ENCODE measurements at places on chromosomes 13 and 19.

DNA sequence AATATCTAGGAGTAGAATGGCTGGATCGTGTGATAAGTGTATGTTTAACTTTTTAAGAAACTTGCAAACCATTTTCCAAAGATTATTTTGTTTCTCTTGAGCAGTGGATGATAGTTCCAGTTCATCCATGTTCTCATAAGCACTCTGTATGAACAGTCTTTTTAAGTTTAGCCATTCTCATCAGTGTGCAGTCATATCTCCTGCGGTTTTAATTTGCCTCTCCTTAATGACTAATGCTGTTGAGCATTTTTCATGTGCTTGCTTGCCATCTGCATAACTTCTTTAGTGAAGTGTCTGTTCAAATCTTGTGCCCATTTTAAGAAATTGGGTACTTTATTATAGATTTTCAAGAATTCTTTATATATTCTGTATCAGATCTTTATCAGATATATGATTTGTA, 58.6 kb downstream of the WASF3 start:
- no peak for DNase-seq

GRCh38 chr13:52003541-52003940, 7.7 kb downstream of the ATP7B start:
- DNase-seq: no peak

- DNase-seq: no peak
These were observed 106.4 kb downstream of the ATP8A2 start for GRCh38 chr13:25478186-25478585.

DNA sequence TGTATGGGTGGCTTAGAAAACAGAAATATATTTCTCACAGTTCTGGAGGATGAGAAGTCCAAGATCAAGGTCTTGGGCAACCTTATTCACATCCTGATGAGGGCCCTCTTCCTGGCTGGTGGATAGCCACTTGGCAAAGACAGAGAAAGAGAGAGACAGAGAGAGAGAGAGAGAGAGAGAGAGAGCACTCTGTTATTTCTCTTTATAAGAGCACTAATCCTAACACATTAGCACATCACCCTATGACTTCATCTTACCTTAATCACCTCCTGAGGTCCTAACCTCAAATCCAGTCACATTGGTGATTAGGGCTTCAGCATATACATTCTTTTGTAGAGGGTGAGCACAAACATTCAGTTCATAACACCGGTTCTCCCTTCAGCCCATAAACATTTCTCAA, 430.3 kb downstream of the EFNB2 start:
- no peak for DNase-seq

GRCh38 chr13:79352107-79352506, 53.9 kb downstream of the RBM26 start:
- no peak for DNase-seq

DNA sequence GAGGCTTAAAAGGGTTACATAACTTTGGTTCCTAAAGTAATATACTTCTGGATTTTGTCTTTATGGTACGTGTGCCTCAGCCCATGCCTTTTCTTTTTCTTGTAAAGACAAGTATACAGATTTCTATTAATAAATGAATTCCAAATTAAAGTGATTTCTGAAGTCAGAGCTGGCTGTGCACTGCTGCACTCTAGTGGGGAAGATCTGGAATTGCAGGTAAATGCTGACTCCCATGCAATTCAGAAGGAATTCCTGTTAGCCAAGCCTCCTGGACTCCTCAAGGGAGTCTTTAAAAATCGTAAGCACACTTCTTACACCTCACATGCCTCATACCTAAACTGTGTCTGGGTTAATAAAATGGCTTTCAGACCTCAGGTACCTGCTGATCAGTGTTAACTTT, 118.4 kb upstream of the SLC7A1 start:
- DNase-seq: no peak

GRCh38 chr13:94822356-94822755, 110.0 kb upstream of the SOX21 start:
- no peak for DNase-seq

DNA sequence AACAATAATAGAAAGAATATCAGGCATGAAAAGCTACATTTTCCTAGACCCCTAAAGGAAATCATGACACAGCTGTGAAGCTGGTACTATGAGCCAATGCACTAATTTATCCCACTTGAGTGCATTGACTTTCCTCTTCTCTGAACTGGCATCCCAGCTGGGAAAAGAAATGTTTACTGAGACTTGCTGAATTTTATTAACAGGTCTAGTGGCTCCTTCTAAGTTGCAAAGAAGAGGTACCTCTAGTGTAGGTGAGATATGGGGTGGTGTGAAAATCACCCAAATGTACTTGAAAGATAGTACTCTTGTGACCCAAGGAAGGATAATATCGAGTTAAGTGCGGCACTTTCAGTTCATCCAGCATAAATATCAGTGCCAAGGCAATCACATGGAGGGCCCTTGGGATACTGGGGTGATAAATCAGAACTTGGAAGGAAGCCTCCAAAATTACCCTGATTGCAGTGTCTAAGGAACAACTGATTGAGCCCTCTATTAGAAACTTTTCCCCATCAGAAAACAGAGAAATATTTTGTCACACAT, 369.2 kb downstream of the PCDH9 start:
- no peak for DNase-seq

- DNase-seq: no peak
These were observed at the start of gene KEAP1 for GRCh38 chr19:10503002-10503789. Gene KEAP1, minus strand, starts transcription at chr19:10503356. Its CDS starts 3,323 bp downstream, at chr19:10500033.

- no peak for DNase-seq
These were observed 290.9 kb upstream of the MAB21L1 start for GRCh38 chr13:35767256-35767976.

DNA sequence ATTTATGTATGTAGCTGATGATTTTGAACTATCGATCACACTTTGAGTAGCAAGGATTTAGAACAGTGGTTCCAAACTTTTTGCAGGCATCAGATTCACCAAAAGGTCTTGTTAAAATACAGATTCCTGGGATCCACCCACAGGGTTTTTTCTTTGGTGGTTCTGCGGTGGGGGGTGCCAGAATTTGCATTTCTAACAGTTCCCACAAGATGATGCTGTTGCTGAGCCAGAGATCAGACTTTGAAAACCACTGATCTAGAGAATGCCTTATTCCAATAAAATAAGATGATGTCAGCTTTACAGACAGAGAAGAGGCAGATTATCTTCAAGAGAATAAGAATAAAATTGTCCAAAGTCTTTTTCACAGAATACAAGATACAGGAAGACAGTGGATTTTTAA, 80.9 kb upstream of the SHISA2 start:
- peak; percentile 16 for DNase-seq

DNA sequence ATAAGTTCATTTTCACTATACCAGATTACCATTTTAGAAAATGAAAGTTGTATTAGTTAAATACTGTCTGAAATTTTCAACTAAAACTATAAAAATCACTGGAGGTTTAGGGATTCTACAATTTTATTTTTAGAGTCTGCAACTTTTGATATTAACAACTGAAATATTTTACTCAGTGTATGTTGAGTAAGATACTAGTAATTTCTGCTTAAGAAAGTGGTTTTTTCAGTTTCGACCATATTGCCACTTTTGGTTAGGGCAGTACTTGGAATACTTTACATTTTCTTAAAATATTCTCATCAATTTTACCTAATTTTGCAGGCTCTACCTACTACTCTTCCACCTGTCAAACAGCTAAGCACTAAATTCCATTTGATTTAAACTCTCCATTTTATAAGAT, 59.6 kb downstream of the KCNRG start:
- no peak for DNase-seq

DNA sequence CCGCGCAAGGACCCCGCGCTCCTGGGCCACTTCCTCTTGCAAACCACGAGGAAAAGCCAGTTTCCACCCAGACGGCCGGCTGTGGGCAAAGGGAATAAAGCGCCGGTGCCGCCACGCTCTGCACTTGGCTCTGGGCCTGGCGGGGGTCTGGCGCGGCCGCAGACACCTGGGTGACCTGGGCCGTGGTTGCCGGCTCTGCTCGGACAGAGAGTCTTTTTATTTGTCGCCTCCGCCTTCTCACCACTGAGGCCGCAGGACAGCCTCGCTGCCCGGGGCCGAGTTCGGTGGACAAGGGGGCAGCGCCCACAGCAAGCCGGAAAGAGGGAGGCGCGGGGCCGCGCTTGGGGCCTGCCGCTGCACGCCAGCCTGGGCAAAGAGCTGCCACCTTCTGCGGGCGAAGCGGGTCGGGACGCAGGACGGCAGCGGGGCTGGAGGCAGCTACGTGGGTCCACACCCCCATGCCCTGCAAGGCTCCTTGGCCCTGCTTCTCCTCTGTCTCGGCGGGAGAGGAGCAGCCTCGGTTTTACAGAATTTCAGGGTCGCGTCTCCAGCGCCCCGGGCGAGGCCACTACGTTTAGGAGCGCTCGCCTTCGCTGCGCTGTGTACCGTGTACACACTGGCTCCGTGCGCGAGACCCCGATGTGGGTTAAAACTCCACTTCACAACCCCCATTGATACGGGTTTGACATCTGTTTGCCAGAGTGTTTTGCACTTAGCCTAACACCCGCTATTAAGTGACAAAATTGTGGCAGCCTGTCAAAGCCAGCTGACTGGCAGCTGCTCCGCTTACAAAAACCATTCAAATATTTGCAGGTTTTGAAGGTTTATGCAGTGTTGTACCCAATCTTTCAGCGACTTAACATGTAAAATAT, 13.0 kb upstream of the SOX1 start:
- DNase-seq: no peak

- DNase-seq: no peak
These were observed 147.5 kb downstream of the ZNF536 start for GRCh38 chr19:30519607-30520205.

GRCh38 chr19:19548915-19549759, 11.1 kb downstream of the CILP2 start:
- no peak for DNase-seq

DNA sequence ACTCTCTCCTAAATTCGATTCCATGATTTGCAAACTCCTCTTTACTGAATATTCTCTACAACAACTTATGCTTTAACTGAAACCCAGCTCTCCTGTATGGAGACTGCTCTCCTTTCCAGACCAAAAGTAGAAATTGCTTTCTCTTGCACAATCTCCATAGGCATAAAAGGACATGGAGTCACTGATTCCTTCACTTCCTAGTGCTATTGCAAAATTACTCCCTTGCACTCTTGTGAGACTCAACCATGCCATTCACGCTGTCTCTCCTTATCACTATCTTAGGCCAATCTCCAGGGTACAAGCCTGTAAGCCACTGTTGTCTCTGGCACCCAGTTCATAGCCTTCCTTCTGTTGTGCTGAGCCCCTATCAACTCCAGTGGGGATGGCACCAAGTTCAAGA, 30.6 kb downstream of the SERPINE3 start:
- no peak for DNase-seq

DNA sequence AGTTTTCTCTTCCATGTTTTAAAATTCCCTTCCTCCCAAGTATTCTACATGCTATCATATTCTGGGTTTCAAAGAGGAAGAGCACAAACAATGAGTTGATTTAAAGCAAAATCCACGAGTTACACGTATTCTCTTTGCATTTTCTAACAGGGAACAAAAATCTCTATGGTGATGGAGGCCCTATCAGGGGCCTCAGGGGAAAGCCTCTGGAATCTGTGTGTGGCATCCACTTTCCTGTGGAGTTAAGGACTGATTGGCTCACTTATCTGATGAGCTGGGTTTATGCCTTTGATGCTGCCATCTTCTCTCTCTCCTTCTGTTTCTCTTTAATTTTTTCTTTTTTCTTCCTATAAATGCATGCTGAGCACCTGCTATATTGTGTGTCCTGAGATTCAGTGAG, 14.8 kb downstream of the OLFM4 start:
- DNase-seq: no peak

GRCh38 chr13:22325761-22326160, 654.9 kb downstream of the FGF9 start:
- DNase-seq: no peak

DNA sequence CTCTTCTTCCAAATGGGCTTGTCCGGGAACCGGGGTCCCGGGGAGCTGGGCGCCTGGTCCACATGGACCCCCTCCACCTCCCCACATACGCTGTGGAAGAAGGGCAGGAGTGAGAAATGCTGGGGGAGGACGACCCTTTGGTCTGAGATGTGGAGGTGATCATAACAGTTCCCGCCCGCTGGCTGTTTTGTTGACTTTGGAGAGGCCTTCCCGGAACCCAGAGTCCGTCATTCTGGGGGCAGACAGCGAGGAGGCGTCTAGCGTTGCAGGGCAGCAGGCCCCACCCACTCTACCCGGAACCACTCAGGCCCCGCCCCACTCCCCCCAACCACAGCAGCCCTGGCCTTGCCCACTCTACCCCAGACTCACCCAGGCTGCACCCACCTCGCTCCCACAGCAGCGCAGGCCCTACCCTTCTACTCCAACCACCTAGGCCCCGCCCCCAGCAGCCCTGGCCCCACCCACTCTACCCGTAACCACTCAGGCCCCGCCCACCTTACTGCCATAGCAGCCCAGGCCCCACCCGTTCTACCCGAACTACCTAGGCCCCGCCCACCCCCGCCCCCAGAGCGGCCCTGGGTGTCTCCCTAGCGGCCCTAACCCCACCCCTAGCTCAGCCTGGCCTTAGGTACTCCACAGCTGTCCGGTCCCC, 7.1 kb downstream of the GPR108 start:
- no peak for DNase-seq

DNA sequence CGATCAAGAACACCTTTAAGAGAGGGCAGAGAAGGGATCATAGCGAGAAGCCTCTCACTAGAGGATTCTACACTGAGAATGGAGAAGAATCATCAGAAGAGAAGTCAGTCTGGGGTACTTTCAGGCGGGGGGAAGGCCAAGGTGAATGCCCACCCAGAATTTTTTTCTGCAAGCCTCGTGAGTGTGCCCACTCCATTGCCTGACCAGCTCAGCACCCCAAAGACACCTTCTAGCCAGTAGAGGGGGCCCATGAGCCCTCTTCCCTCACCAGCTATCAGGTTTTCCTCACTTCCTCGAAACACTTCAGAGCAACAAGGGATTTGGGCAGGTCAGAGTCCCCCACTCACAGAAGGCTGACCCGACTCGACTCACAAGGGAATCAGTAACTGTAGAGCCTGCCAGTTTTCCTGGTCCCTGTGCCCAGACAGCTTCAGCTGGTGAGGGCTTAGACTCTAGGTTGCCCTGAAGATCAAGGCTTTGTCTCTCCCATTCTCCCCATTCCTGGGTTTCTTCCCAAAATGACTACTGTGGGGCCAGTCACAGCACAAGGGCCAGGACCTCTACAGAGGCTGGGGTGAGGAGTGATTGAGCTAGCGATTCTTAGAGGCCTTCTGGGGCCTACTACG, 18.4 kb downstream of the NLRP13 start:
- no peak for DNase-seq

DNA sequence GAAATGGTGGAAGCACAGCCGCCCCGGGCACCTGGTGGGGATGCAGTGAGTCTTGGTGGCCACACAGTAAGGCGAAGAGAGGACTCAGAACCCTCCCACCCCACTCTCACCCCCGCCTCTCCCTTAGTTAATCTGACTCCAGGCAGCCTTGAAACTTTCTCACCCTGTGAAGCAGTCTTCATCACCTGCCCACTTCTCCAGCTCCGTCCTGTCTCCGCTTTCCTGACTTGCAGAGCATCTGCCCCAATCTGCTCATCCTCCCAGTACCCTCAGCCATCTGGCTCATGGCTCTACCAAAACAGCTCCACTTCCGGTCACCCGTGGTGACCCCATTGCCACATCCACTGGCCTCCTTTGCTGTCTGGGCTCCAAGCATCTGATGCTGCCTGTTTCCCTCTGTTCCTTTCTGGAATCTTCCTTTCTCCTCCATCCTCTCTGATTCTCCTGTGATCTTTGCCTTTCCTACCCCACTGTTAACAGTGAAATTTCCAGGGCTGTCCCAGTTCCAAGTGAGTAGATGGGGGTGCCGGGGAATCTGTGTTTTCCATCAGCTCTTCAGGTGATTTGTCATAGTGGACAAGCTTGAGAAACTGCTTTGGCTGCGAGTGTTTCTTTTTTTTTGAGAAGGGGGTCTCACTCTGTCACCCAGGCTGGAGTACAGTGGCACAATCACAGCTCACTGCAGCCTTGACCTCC, 4.3 kb downstream of the USF2 start:
- DNase-seq: no peak

- no peak for DNase-seq
These were observed 409.9 kb downstream of the MZT1 start for GRCh38 chr13:72317346-72318109.

All from B cell (primary cell).